ENCODE measurements at places on chromosomes 5 and 9. TPM values are rescaled to one million over a fixed set of nuclear protein-coding genes. Genes with fewer than 3 reads are reported as not detected.

Gene KCNV2
- total RNA-seq, result not detected

Gene ADRB2
- total RNA-seq, result 2.9 TPM

Gene EDIL3
- not detected for total RNA-seq

Gene ISCA1
- 87.2 TPM for total RNA-seq

Gene MORN5
- total RNA-seq, result not detected

Gene MAMDC4
- 3.4 TPM for total RNA-seq

Gene RNF20
- 29.8 TPM for total RNA-seq

Gene SLC27A4
- 8.2 TPM for total RNA-seq

Gene PCDHB2
- 0.13 TPM for total RNA-seq

Gene TMOD1
- 0.86 TPM for total RNA-seq

Gene CCNB1
- 2.3 TPM for total RNA-seq

Gene PCDHB16
- not detected for total RNA-seq

Gene ZNF618
- 0.60 TPM for total RNA-seq

Gene TMC1
- total RNA-seq, result not detected

Gene PCDHGA2
- not detected for total RNA-seq

Gene OR2V2
- not detected for total RNA-seq

Gene CORO2A
- total RNA-seq, result 16.6 TPM

Gene CNTFR
- not detected for total RNA-seq

Gene GPR150
- 1.8 TPM for total RNA-seq

Gene EQTN
- total RNA-seq, result not detected

Gene GLRA1
- not detected for total RNA-seq

Gene LHX2
- not detected for total RNA-seq

Gene SLC6A18
- total RNA-seq, result not detected

Gene SLC35D2
- 31.7 TPM for total RNA-seq

Gene DIMT1
- total RNA-seq, result 20.0 TPM

Gene HK3
- total RNA-seq, result 4.6 TPM

Gene GRXCR2
- total RNA-seq, result not detected

Gene MAP1B
- 1.4 TPM for total RNA-seq

Gene FGF18
- total RNA-seq, result 0.50 TPM

Gene NUTM2G
- total RNA-seq, result not detected

Gene SOX30
- total RNA-seq, result not detected

Gene GPRIN1
- total RNA-seq, result 0.57 TPM

Gene SLC1A3
- total RNA-seq, result not detected

Gene FAM163B
- total RNA-seq, result not detected

Gene HSPA5
- total RNA-seq, result 224 TPM

Gene CA9
- total RNA-seq, result not detected

Gene PPP3R2
- not detected for total RNA-seq

Gene GBGT1
- total RNA-seq, result 2.2 TPM
